ENCODE measurements at places on chromosomes 4 and X. TPM values are rescaled to one million over a fixed set of nuclear protein-coding genes. Genes with fewer than 3 reads are reported as not detected.
A peak's percentile ranks its signal among the peaks of the same experiment; 100 is the strongest.

- H3K4me1 ChIP-seq = peaks cover 6% of the 10 kb centered on the region
- H3K4me3 ChIP-seq = peak overlapping the region; percentile 16
- H3K36me3 ChIP-seq = no peaks in the 10 kb centered on the region
- H3K27me3 ChIP-seq = peaks cover 13% of the 10 kb centered on the region
Observed at GRCh38 chr4:174217273-174218126, 66.0 kb downstream of the FBXO8 start.

DNA sequence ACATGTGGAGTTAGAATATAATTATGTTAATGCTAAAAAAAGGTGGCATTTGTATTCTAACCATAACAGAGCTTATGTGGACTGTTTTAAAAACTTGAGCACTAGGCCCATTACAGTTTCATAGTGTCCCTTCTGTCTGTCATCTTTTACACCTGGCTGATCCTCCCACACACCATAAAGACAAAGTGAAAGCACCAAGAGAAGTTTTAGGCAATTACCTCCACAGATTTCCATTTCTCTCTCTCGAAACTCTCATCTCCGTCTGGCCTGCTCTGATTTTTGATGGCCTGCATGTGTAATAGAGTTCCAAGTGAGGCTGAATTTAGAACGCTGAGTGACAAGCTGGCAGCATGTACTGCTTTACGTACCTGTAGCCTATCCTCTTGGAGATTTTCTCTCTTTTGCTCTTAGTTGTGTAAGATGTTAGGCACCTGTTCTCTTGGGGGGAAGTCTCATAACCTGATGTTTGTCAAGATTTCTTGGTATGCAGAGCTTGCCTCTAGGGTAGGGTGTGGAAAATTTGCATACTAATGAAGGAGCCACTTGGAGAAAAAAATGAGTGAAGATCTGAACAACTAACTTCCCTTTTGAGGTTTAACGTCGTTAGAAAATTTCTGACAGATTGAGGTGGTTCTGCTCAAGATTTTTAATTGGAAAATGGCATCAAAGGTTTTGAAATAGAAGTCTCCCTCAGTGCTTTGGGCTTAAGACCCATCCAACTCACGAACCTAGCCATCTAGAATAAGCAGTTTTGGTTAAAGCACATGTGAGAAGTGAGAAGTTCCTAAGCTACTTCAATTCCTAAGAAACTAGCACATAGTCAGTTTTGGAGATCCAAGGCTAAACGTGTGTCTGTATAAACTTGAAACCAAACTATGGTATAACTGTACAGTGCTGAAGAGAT is 57.6 kb upstream of the RAP1GDS1 start:
- H3K4me3 ChIP-seq = no peak overlapping the region
- DNase-seq = no peak
- no peaks in the 10 kb centered on the region for H3K36me3 ChIP-seq
- H3K27me3 ChIP-seq = no peaks in the 10 kb centered on the region
- no peak overlapping the region for H3K27ac ChIP-seq

The GPRIN3 gene
- not detected for total RNA-seq

- no peaks in the 10 kb centered on the region for H3K36me3 ChIP-seq
- no peak overlapping the region for H3K4me3 ChIP-seq
Observed at GRCh38 chrX:34559325-34559724, 97.8 kb downstream of the TMEM47 start.

DNA sequence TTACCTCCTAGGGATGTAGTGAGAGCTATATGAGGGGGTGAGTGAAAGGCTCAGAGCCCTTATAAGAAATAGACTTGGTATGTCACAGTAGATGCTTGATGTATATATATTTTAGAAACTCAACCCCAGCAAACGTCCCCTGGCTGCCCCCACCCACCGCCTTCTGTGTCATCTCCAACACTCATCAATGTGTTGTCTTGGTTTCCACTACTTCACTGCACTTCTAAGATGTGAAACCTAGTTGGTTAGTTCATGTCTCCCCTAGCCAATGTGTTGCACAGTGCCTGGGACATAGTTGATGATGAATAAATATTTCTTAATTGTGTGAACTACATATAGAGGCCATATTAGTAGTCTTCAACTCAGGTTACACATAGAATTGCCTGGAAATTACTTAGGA is 4.4 kb downstream of the FGFBP2 start:
- peaks cover 4% of the 10 kb centered on the region for H3K4me1 ChIP-seq
- H3K27me3 ChIP-seq = no peaks in the 10 kb centered on the region
- no peaks in the 10 kb centered on the region for H3K36me3 ChIP-seq
- no peak for DNase-seq

- H3K4me3 ChIP-seq = no peak overlapping the region
- no peak overlapping the region for H3K27ac ChIP-seq
- no peaks in the 10 kb centered on the region for H3K4me1 ChIP-seq
- H3K27me3 ChIP-seq = no peaks in the 10 kb centered on the region
- DNase-seq = no peak
Observed at GRCh38 chr4:2141022-2141761, 82.1 kb downstream of the NAT8L start.

DNA sequence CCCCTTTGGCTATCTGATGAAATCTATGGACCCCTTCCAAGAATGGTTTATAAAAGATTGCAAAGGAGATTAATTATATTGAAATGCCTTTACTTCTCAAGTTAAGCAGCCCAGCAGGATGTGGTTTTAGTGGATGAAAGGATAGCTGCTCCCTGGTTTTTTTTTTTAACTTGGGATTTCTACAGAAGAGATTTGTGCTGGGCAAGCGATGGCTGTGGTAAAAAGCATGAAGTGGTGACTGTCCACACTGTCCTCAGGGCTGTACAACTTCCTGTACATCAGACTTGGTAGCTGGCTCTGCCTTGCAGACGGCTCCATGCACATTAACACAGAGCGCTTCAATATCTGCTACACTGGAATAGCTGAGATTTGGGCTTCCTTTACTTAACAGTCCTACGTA is 321.7 kb downstream of the DHX15 start:
- peaks cover 23% of the 10 kb centered on the region for H3K4me1 ChIP-seq
- no peaks in the 10 kb centered on the region for H3K27me3 ChIP-seq
- no peak overlapping the region for H3K4me3 ChIP-seq

- no peaks in the 10 kb centered on the region for H3K36me3 ChIP-seq
- no peak overlapping the region for H3K4me3 ChIP-seq
- H3K27ac ChIP-seq = no peak overlapping the region
- H3K27me3 ChIP-seq = peaks cover 46% of the 10 kb centered on the region
Observed at GRCh38 chrX:136616987-136617685, 30.8 kb upstream of the CD40LG start.

GRCh38 chrX:44343412-44344141 is at the start of gene EFHC2:
EFHC2 (minus strand) TSS chrX:44343672; CDS start chrX:44343588, 84 bp downstream.
- H3K36me3 ChIP-seq = no peaks in the 10 kb centered on the region
- H3K27me3 ChIP-seq = peaks cover 49% of the 10 kb centered on the region
- H3K4me1 ChIP-seq = no peaks in the 10 kb centered on the region
- DNase-seq = no peak

The CENPVL2 gene
- not detected for total RNA-seq
